Right kidney (tissue), 9 donors: ENCODE measurements at places on chromosomes 3 and 15.

DNA sequence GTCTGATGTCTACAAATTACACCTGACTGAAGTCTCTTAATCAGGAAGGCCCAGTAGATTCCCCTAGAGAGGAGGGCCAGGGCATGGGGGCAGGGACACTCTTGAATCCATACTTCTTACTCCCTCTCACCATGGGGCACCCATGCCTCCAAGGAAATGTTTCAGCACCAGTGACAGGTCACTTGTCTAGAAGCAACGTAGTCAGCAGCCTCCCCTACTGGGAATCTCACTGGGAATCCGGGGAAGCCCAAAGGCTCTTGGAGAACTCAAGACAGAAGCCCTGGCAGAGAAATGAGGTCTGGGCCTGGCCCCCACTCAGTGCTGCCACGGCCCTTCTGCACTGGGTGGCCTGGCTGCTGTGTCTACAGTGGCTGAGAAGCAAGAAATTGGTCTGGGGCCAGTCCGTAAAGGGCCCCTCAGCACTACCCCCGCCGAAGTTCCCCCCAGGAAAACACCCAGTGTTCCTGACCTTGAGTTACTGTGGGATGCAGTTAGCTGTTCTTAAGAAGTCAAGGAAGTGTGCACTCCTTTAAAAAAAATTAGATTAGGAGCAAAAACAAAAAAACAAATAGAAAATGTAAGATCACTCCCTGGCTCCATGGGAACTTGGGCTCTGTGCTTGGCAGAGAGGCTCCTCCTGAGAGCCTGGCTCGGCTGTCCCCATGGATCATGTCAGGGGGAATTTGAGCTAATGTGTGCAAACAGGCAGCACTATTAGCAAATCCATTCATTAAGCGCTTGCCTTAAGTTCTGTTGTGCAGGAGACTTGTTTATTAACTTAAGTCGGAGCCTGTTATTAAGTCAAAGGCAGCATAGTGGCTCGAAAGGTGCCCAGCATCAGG is 5.4 kb upstream of the LINGO1 start:
- DNase-seq: no peak

DNA sequence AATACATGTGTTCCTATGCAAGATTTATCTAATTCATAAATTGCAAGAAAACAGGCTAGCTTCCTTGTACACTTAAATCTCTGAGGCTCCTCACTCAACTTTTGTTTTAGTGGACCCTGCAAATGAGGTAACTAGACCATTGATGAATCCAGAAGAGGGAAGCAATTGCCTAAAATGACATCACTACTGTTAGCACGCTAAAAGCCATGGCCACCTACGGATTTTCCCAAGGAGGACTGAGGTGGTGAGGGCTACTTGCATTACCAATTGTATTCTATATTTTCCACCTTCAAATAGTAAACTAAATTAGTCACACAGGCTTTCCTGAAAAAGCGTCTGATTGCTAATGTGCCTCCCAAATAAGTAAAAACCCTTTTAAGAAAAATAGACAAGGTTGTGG is 140.7 kb downstream of the GADL1 start:
- no peak for DNase-seq

- no peak for DNase-seq
These were observed 23.8 kb downstream of the CXCR6 start for GRCh38 chr3:45966950-45967640.

- no peak for DNase-seq
These were observed 61.6 kb downstream of the WWTR1 start for GRCh38 chr3:149596134-149596770.

- DNase-seq: no peak
These were observed 38.9 kb downstream of the MDFIC2 start for GRCh38 chr3:70273492-70273891.

- DNase-seq: no peak
These were observed 158.7 kb upstream of the BHLHE40 start for GRCh38 chr3:4820296-4821121.

DNA sequence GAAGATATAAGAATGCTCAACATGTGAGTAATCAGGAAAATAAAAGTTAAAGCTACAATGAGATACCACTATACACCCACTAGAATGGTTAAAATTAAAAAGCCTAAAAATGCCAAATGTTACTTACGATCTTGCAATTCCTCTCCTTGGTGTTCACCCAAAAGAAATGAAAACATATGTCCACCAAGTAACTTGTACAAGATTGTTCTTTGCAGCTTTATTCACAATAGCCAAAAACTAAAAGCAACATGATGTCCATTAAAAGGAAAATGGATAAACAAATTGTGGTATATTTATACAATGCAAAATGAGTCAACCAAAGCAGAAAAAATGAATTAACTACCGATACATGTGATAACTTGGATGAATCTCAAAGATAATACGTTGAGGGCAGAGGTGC is 301.6 kb upstream of the THBS1 start:
- DNase-seq: no peak

GRCh38 chr3:107235928-107236315 is 141.3 kb upstream of the CCDC54 start:
- DNase-seq: peak; percentile 55

DNA sequence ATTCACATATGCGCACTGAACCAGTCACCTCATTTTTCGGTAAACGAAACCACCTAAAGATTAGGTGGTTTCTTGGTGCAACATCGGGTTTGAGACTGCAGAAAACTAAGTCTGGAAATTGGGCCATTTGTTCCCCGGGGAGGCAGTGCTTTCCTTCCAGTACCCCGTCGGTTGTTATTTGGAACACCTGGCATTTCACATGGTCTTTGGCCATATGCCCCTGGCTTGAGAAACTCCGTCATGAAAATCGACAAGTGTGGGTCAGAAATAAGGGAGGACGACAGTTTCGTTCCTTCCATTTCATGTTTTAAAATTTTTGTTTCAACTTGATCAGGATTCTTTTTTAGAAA is 544 bp upstream of the GATM start:
- no peak for DNase-seq

DNA sequence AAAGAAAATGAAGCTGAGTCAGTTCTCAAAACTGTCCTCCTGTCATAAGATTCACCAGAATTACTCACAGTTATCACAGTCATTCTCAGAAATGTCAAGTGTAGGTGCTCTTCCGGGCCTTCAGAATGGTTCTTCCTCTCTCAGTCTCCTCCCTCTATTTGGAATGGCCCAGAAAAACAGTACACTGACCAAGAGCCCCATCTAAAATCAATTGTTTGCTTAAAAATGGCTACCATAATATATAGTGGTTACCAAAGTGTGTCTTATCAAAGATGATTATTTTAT is 99.8 kb downstream of the MECOM start:
- DNase-seq: no peak

GRCh38 chr15:41510728-41511127 is 2.9 kb downstream of the LTK start:
- DNase-seq: no peak

GRCh38 chr15:73081321-73081958 is 29.2 kb downstream of the NEO1 start:
- peak; percentile 18 for DNase-seq

GRCh38 chr3:156551261-156551660 is 3.7 kb downstream of the SSR3 start:
- DNase-seq: no peak

- DNase-seq: no peak
These were observed 62.3 kb downstream of the LDHAL6B start for GRCh38 chr15:59268852-59269407.

- no peak for DNase-seq
These were observed 520 bp downstream of the SLC26A6 start for GRCh38 chr3:48634661-48635221.

- no peak for DNase-seq
These were observed 31.0 kb downstream of the HEG1 start for GRCh38 chr3:125024817-125025216.

GRCh38 chr3:111601810-111602209 is 6.7 kb upstream of the ZBED2 start:
- DNase-seq: no peak

DNA sequence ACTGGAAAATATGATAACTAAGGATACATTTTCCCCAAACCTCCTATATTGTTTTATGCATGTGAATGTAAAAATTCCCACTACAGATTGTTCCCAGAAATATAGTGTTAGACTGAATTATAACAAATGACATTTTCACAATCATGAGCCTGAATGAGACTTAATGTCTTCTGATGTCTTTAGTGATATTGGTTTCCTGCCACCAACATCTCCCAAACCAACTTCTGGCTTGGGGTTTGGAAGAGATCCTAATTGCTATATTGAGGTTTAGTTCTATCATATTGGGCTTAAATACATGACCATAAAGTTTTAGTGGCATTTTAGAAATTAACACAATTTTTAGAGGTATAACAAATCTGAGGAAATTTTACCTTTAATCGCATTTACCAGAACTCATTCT is 445.3 kb upstream of the CCDC54 start:
- no peak for DNase-seq

- DNase-seq: no peak
These were observed 20.8 kb downstream of the ABI3BP start for GRCh38 chr3:100972301-100972844.

DNA sequence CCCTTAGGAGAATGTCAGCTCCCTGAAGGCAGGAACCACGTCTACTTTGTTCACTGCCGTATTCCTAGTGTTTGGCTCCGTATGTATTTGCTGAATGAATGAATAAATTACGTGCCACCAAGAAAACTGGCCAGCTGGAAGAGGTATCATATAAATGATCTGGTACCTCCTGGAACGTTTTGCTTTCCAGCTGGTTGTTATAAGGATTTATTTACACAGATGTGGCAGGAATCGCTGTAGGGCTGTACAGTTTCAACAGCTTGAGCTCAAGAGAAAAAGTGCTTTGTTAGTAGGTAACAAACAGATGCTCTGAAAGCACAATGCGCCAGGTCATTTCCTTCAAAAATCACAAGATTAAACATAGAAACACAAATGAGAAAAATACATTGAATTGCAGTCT is 108.8 kb upstream of the ATP2B2 start:
- DNase-seq: no peak

- no peak for DNase-seq
These were observed 104.3 kb upstream of the ICE2 start for GRCh38 chr15:60583194-60583593.

- DNase-seq: peak; percentile 10
These were observed 21.7 kb upstream of the GMNC start for GRCh38 chr3:190883973-190884832.

- DNase-seq: no peak
These were observed 22.5 kb downstream of the CHST14 start for GRCh38 chr15:40493089-40493840.

GRCh38 chr3:118811236-118811732 is 223.4 kb downstream of the IGSF11 start:
- no peak for DNase-seq

- no peak for DNase-seq
These were observed 841.4 kb downstream of the NSUN3 start for GRCh38 chr3:94904156-94904674.

- no peak for DNase-seq
These were observed 169.1 kb upstream of the TSPAN3 start for GRCh38 chr15:77239882-77240608.

DNA sequence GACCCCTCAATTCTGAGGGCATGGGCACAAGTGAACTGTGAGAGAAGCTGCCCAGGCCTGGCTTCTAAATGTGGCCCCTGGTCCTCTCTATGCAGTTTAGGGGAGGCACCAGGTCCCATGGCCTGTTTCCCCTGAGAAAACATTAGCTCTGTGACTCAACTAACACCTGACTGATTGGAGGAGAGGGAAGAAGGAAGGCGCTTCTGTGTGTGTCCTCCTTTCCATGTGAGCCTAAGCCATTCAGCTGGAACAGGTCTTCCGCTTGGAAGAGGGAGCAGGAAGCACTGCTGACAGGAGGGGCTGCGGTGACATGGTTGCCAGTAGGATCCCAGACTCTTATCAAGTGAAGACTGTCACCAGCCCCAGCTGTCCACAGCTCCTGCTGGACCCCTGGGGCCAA is 79.5 kb downstream of the MYLK start:
- DNase-seq: no peak

GRCh38 chr3:62134061-62134496 is 239.3 kb downstream of the FEZF2 start:
- DNase-seq: no peak

DNA sequence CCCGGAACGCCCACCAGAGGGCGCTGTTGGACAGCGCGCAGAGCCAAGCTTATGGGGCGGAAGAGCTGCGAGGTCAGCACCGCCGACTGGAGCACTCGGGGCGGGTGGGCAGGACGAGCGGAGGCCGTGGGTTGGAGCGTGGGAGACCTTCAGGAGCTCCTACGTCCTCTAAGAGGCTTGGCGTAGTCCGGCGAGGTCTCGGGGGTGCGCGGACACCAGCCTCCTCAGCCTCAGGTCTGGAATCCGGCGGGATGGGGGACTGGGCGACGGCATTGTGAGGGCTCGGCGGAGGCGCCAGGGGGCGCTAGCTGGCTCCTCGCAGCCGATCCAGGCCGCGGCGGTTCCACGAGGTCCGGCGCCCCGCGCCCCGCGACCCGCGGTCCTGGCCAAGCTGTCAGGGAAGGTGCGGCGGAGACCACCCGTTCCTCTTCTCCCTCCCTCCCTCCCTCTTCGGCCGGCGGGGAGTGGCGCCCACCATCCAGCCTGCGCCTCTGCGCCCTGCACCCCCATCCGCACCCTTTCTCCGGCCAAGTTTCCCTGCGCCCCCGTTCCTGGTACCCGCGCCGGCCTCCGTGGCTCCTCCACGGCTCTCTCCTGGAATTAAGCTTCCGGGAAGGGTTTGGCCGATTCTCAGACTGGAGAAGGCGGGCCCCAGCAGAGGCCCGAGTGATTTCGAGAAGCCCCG is 24.3 kb upstream of the POLG start:
- peak; percentile 95 for DNase-seq

- DNase-seq: no peak
These were observed 66.6 kb downstream of the GAP43 start for GRCh38 chr3:115689928-115690327.

GRCh38 chr15:69729167-69729748 is 276.6 kb downstream of the RPLP1 start:
- peak; percentile 35 for DNase-seq

DNA sequence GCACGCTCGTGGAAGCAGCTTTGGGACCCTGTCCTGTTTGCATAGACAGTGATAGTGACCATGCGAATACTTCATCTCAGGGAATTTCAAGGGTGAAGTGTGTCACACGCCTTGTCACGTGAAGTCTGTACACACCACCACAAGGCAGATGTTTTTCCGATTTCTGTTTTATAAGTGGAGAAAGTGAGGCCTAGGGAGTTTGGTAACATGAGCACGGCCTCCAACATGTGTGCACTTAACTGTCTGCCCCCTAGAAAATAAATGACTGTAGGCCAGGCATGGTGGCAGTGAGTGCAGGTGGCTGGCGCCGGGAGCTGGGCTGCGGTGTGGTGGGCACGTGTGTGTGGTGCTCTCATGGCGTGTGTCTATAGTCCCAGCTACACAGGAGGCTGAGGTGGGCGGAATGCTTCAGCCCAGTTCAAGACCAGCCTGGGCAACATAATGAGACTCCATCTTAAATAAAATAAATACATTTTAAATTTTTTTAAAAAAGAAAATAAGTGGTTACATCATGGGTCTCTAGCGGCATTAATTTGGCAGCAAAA is 42.0 kb downstream of the WHAMM start:
- DNase-seq: no peak

DNA sequence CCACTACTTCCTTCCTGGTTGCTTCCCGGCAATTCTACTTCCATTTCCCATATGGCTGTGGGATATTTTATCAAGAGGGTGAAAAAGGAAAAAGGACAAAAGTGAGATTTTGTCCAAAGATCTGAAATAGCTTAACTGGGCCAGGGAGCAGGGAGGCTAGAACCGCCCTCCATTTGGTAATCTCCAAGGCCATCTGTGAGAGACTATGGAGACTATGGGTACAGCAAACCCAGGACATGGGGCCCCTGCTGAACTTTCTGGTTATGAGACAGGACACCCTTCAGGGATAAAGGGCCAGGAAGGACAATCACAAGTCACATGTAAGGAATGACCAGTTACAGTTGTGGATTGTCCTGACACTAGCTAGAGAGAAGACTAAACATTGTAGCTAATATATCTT is 24.3 kb downstream of the ZSCAN2 start:
- DNase-seq: no peak
